ENCODE measurements at places on chromosomes 11 and 22.

DNA sequence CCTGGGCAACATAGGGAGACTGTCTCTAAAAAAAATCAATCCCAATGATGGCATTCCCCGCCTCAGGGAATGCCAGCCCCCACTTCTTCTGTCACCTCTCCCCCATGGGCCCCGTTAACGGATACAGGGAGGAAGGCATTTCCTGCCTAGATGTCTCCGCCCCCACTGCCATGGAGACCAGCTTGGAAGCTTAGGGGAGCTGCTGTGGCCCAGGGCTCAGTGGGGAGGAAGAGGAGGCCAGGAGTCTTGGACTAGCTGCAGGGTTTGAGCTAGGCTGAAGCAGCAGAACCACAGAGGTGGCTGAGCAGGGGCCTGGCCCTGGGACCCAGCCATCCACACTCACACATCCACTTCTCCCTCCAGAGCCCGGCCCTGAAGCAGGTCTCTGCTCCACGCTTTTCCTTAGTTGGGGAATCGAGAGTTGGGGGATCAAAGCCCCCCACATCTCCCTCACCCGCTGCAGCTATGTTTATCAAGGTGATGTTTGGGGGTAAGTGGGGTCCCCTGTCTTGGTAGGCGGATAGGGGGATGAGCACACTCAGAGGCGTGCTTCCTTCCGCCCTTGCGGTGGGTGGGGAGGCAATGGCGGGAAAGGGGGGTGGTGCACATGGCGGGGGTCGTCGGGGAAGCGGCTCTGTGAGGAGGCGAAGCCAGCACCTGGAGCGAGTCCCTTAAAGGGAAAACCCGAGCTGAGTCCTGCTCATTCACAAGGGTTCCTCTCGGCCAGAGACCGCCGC, at the start of gene C22orf15:
C22orf15 (plus strand) TSS at position 149 of the 737 bp plus-strand sequence; CDS start at position 466, 317 bp downstream.
- DNase-seq: no peak

DNA sequence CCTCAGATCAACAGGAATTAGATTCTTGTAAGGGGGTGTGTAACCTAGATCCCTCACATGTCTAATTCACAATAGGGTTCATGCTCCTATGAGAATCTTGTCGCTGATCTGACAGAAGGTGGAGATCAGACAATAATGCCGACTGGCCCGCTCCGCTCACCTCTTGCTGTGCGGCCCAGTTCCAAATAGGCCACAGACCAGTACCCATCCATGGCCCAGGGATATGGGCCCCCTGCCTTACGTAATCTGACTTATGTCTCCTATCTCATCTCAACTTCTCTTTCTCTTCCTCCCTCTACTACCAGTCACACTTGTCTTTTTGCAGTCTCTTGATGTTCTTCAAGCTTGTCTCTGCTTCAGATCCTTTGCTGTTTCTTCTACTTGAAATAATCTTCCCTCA, 70.0 kb downstream of the CWF19L2 start:
- DNase-seq: no peak

GRCh38 chr11:117484156-117484555, 156.5 kb downstream of the CEP164 start:
- no peak for DNase-seq

- DNase-seq: no peak
Observed at GRCh38 chr11:114042234-114042633, 17.3 kb upstream of the ZBTB16 start.

- DNase-seq: no peak
Observed at GRCh38 chr11:119816660-119817059, 87.7 kb upstream of the NECTIN1 start.

GRCh38 chr11:2771758-2772466, 72.1 kb upstream of the KCNQ1OT1 start:
- DNase-seq: no peak

GRCh38 chr22:43376765-43377547, 33.8 kb upstream of the SCUBE1 start:
- DNase-seq: no peak

DNA sequence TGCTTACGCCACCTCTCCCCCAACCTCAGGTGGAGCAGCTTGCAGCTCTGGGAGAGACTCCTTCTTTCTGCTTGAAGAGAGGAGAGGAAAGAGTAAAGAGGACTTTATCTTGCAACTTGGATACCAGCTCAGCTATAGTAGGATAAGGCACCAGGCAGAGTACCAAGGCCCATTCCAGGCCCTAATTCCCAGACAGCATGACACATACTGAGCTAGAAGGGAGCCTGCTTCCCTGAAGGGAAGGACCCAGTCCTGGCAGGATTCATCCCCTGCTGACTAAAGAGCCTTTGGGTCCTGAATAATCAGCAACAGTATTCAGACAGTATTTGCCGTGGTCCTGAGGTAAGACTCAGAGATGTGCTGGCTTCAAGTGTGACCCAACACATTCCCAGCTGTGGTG, 41.4 kb downstream of the PPME1 start:
- DNase-seq: no peak

DNA sequence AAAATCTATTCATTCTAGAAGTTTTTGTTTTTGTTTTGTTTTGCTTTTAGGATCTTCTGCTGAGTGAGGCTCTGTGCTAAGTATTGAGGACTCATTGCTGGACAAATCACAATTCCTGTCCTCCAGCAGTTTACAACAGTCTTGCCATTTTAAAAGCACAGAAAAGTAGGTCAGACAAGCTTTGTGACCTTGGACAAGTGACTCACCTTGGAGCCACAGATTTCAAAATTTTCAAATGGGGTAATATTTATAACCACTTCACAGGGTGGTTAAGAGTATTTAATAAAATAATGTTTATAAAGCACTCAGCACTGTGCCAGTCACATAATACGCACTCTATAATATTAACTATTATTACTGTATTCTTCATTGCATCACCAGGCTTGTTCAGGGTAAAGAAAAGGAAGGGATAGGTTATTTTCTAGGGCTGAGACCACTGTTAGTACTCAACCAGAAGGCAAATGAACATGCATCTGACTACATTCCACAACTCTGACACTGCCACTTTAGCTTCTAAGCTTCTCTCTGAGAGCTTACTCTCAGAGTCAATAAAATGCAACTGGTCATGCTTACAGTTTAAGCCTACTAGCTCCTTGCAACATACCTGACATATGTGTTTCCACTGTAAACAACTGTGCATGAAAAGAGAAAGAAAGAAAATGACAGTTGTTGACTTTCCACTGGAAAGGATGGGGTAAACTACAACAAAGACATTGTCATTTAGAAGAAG, 63.2 kb upstream of the FIBIN start:
- no peak for DNase-seq

GRCh38 chr22:24096758-24097115, 84.5 kb upstream of the SUSD2 start:
- DNase-seq: no peak

DNA sequence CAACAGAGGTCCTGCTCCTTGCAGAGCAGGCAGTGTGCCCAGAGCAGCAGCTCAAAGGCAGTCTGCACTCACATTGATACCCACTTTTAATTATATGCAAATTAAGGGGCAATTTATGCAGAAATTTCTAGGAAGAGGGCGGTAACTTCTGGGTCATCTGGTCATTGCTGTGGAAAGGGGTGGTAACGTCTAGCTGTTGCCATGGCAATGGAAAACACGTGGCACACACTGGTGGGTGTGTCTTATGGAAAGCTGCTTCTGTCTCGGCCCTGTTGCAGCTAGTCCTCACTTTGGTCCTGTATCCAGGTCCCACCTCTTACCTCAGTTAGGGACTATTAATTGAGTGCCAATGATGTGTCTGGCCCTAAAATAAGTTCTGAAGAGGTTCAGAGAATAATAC, 36.8 kb downstream of the BARX2 start:
- no peak for DNase-seq

DNA sequence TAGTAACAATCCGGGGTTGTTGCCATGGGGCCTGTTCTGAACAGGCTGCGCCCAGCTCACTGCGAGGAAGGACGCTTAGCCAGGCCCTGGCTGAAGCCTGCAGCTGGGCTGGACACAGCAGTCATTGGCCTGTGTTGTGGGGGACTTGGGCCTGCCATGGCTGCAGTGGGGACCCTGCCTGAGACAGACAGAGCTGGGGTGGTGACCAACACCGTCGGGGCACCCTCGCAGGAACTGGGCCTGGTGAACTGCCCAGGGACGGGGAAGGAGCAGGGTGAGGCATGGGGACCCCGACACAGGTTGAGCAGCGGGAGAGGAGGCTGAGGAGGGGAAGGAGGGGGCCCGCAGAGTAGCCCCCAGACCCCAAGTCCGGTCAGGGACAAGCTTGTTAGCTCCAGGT, 8.9 kb downstream of the PHLDA2 start:
- DNase-seq: no peak

- DNase-seq: no peak
Observed at GRCh38 chr11:47587039-47587716, 700 bp downstream of the FAM180B start.

- no peak for DNase-seq
Observed at GRCh38 chr11:107563702-107564101, 1.8 kb downstream of the ALKBH8 start.

GRCh38 chr11:95050595-95051202, 1.5 kb downstream of the KDM4F start:
- DNase-seq: no peak

GRCh38 chr22:27153386-27153785, 496.0 kb downstream of the MIAT start:
- no peak for DNase-seq

GRCh38 chr11:117862019-117862725, 14.3 kb downstream of the FXYD6 start:
- no peak for DNase-seq

DNA sequence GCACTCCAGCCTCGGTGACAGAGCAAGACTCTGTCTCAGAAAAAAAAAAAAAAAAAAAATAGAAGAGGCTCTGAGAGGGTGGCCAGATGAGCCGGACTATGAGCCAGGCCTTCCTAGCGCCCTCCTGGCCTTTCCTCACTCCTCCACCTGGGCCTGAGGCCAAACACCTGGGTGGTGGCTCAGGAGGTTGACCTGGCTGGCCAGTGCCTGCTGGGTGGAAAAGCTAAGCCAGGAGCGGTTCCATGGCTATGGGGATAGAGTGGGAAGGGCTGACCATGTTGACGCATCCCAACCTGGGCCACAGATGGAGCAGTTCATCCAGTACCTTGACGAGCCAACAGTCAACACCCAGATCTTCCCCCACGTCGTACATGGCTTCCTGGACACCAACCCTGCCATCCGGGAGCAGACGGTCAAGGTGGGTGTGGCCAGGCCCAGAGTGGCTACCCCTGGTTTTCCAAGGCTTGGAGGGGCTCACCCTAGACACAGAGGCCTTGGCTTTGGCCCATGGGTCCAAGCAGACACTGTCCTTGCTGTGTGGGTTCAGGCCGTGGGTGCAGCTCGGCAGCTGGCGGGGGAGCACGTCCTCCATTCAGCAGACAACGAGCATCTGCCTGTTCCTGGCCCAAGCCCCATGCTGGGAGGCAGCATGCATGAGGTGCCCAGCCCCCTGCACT, 7.6 kb downstream of the SCYL1 start:
- no peak for DNase-seq

DNA sequence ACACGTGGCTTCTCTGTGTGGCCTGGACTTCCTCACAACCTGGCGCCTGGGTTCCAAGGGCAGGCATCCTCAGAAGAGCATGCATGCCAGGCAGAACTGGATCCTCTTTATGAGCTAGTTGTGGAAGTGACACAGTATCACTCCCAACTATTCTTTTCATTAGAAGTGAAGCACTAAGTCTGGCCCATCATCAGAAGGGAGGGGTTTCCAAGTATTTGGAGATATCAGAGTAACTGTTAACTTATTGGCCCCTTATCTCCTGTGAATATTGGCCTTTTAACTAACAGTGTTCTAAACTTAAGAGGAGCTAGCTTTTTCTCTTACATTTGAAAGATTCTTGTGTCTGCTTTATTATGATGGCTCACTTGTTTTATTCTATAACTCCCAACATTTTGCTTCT, 35.5 kb downstream of the FDX1 start:
- no peak for DNase-seq

- no peak for DNase-seq
Observed at GRCh38 chr22:31173386-31174145, 13.6 kb downstream of the RNF185 start.

DNA sequence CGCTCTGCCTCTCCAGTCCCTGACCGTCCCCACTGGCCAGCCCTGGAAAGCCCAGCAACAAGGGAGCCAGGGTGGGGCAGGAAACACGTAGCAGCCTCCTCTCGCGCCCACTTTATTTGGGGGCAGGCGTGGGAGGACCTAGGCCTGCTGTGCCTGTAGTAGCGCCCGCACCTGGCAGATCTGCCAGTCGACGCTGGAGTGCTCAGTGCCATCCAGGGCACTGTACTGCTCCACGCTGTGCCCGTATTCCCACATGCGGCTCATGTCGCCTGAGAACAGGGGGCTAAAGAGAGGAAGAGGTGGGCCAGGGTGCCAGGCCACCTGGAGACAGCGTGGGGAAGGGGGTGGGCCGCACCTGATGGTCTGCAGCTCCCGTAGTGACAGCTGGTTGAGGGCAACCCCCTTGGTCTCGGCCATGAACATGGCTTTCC, 17.0 kb upstream of the DRICH1 start:
- no peak for DNase-seq

DNA sequence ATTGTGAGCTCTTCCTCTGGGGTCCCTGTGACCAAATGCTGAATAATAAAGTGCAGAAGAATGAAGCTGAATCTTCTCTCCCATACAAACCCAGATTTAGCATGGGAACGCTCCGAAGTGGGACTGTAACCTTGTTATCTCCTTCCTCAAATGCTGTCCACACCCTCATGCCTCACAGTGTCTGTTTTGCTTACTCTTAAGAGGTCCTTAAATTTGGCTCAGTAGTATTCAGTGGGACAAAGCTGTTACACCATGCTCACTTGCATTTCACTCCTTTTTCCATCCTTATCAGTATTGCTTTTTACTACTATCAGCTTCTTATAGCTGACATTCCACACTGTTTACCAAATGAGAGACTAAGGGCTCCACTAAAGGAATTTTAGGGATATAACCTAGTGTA, 13.8 kb upstream of the AMOTL1 start:
- DNase-seq: no peak

GRCh38 chr11:83773950-83774880, 488.0 kb upstream of the CCDC90B start:
- DNase-seq: no peak

DNA sequence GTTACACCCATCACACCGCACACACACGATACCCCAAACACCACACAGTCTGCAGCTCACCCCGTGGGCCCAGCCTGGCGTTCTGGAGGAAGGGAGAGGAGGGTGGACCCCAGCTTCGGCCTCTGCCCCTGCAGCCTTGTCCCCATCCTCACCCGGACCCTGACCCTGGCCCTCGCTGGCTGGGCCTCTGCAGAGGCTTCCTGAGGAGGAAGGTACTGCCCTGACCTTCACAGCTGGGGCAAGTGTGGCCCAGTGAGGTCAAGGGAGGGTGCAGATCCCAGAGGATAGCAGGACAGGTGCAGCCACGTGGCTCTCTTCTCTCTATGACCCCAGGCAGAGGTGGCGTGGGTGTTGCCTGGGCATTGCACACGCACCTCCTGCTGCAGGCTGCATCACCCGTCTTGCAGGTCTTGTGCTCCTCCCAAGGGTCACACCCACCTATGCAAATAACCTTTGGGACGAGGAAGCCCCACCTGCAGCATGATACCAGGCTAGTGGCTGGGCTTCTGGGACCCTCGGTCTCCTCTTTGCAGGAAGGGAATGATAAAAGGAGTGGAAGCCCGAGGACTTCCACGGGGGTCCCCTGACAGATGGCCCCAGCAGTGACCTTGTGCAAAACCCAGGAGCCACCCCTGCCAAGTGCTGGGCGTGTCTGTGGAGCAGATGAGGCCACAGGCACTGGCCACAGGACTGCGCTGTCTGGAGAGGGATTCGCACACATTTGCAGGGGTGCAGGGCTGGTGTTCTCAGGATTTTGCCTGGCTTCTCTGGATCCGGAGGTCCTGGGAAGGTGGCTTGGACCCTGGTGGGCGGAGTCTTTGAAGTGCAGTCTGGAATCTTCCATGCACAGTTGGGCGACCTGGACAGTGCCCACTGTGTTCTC, 1241.5 kb downstream of the BRD1 start:
- no peak for DNase-seq

Measured in activated CD4-positive, CD25-positive, alpha-beta regulatory T cell treated with anti-CD3 and anti-CD28 coated beads, Interleukin-2, amount 50 U/mL, for 16 hours (primary cell).